ENCODE measurements at places on chromosomes 7 and 10.
A peak's percentile ranks its signal among the peaks of the same experiment; 100 is the strongest.

GRCh38 chr7:102287111-102287980 is 678 bp downstream of the SH2B2 start:
- DNase-seq = peak; percentile 43

GRCh38 chr7:151430391-151431205 is 9.3 kb downstream of the CRYGN start:
- no peak for DNase-seq

DNA sequence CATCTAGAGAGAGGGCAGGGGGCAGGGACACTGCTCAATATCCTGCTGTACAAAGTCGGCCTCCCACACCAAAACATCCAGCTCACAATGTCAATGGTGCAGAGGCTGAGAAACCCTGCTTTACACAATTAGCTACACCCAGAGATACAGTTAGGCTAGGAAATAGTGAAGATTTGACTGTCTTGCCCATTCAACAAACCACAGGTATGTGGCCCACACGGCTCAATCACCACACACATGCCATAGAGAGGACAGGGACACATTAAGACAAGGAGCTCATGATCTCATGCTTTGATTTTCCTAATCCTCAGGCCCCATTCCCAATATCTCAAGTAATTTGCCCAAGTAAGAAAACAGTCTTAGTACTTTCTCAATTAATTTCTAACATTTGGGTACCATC is 110.4 kb downstream of the OSBPL3 start:
- DNase-seq = no peak

DNA sequence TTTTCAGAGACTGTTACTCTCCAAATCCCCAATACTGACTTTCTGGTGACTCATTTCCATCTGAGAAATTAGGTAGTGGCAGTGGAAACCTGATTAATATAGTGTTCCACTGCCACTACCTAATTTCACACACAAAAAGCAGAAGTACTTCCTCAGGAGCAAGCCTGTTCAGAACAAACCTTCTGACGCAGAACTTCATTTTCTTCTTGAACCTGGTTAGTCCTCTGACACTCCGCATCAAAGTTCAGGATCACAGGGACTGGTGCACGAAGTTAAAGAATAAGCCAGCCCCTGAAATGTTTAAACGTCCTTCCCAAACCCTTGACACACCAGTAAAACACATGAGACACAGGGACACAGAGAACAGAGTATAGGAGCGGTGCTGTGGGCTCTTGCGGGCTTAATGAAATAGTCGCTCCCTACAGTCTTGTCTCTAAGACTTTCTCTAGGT is 4.4 kb downstream of the WDR91 start:
- peak; percentile 73 for DNase-seq

- DNase-seq = no peak
Observed at GRCh38 chr7:148819697-148820360, 64.3 kb downstream of the EZH2 start.

GRCh38 chr7:122379491-122379890 is 74.9 kb upstream of the FEZF1 start:
- DNase-seq = no peak

DNA sequence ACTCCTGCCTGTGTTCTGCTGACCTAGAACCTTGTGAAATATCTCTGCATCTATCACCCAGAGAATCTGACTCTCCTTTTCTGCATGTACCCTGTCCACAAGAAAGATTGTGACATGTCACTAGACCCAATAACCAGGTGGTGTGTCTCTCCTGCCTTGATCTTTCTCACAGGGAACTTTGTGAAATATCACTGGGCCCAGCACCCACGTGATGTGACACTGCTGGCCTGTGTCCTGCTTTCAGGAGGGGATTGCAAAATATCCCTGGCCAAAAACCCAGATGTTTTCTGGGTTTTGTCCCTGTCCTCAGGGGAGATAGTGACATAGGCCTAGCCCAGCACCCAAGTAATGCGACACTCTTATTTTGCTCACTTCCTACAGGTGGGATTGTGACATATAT is 10.1 kb upstream of the ZNF107 start:
- DNase-seq = no peak

DNA sequence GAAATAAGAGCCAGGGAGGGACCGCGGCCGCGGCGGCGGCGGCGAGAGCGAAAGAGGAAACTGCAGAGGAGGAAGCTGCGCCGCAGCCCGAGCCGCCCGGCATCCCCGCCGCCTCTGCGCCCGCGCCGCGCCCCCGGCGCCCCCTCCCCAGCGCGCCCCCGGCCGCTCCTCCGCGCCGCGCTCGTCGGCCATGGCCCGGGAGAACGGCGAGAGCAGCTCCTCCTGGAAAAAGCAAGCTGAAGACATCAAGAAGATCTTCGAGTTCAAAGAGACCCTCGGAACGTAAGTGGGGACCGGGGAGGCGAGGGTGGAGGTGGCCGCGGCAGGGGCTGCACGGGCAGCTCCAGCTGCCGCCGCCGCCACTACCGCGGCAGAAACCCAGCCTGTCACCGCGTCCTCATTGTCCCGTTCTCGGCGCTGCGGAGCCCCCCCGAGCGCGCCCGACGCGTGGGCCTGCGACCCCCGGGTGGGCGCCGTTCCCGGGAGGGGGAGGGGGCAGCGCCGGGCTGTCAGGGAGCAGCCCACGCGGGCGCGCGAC is 351 bp downstream of the CAMK1D start:
- DNase-seq = peak; percentile 94

DNA sequence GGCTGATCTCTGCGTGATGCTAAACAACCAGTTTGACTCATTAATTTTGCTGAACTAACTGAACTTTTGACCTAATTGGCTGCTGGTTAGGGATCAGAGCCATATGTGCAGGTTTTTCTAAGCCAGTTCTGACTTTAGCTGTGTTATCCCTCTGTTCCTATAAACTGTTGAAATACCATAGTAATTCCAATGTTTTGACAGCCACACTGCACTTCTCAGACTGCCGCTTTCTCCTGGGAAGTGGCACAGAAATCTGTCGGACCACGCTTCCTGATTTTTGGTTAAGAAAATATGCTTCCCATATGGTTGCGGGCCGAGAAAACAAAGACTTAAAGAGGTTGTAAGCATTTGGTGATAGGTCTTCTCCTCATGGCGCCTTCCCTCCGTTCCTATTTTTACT is 42.3 kb downstream of the TBXAS1 start:
- no peak for DNase-seq

GRCh38 chr7:101537935-101538595 is 91.0 kb downstream of the MYL10 start:
- no peak for DNase-seq

GRCh38 chr7:94632338-94633013 is 23.5 kb downstream of the SGCE start:
- DNase-seq = no peak

GRCh38 chr10:21475393-21475792 is 50.1 kb downstream of the SKIDA1 start:
- no peak for DNase-seq

- no peak for DNase-seq
Observed at GRCh38 chr7:137933270-137934017, 68.4 kb downstream of the CREB3L2 start.

DNA sequence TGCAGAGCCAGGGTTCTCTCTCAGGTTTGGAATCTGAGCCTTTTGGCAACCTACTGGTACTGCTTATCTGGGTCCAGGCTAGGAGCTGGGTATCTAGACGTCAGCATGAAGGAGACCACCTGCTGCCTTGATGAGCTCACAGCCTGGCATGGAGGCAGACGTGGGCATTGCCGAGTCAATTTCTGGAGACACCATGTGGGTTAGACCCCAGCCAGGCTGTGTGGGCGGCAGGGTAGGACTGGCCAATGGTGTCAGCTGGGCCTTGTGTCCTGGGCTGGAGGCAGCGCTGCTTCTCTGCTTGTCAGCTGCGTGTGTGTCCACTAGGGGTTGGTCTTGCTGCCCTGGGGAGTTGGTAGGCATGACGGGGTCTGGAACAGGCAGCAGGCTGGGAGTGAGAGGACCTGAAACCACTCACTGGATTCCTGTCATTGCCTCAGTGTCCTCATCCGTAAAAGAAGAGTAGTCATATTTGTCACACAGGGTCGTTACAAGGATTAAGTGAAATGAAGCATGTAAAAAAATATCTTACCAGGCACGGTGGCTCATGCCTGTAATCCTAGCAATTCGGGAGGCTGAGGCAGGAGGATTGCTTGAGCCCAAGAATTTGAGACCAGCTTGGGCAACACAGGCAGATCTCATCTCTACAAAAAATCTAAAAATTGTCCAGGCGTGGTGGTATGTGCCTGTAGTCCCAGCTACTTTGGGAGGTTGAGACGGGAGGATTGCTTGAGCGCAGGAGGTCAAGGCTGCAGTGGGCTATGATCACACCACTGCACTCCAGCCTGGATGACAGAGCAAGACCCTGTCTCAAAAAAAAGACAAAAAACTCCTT is 31.7 kb upstream of the ANKRD2 start:
- peak; percentile 48 for DNase-seq

DNA sequence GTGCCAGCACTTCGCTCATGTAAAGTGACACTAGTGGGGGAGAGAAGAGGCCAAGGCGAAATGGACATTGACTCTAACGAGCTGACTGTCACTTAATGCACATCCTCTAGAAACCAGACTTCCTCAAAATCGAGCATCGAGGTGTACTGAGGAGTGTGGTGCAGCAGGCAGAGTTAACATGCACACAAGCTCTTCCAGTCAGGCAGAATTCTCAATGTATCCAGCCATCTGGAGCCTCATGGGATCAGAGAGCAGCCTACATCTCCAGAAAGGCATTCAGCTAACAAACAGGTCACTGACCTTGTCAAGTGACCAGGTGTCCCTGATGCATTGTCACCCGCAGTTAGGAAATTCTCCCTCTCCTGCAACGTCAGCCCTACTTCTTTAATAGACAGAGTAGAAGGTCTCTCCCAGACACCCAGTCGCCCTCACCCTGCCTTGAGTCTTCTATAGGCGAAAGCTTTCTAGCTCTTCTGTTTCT is 259.8 kb upstream of the AOAH start:
- no peak for DNase-seq

DNA sequence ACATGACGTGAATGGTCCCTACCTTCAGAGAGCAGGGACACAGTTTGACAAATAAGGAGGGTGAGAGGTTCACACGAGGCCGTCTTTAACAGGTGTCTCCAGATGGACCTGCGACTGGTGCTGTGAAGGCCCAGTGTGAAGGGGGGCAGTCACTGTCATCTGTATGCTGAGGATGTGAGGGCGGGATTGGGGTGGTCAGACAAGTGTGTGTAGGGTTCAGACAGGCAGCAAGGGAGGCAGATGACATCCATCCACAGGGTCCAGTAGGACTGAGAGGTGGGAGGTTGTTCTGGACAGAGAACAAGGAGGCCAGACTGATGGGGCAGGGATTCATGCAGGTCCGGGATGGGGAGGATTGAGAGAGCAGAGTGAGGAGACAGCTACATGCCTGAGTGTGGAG is 232.6 kb upstream of the GPR26 start:
- no peak for DNase-seq

DNA sequence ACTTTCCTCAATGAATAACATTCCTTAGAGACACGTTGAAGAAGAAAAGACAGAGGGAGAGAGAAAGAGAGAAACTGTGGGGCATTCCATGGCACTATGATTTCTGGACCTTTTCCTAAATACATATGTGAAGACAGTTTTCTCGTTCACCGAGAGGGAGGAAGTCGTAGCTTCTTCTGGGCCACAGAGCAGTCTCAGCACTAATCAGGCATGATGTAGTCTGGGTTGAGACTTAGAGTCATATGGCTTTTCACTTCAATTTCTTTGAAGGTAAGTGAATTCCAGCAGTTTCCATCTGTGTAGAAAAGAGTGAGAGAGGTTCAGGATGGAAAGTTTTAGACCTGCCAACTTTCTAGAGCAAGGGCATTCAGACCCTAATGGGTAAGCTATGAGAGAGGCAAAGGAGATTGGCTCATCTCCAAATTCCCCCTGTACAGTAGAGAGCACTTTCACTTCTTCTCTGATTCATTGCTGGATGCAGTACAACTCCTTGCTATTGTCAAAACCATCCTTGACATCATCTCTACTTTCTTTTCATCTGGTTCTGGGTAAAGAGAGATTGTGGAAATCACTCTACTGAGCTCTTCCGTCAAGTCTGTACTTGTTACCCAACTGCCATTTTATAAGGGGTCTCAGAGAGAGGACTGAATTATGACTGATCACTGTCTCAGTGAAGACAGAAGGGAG is 31.5 kb upstream of the OR9A4 start:
- DNase-seq = peak; percentile 58

DNA sequence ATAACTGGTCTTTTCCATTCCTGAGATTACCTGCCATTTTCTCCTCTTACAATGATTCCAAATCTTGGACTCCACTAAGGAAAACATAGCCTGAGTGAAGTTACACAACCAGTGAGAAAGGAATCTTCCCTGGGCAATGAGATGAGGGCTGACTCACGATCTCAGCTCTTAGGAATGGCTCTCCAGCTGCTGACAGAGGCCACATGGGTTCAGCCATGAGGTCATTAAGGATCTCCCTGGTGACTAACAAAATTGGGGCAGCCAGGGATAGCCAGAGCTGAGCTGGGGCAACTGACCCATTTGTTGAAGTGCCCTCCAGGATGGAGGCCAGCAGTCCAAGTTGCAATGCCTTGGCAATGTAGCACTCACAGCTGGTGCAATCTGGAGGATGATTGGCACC is 78.7 kb upstream of the MKLN1 start:
- peak; percentile 74 for DNase-seq

GRCh38 chr10:31792745-31793144 is 135.9 kb downstream of the ARHGAP12 start:
- DNase-seq = no peak

- DNase-seq = no peak
Observed at GRCh38 chr10:103829838-103830465, 25.4 kb downstream of the SH3PXD2A start.

GRCh38 chr10:125778556-125778955 is 2.9 kb upstream of the MMP21 start:
- DNase-seq = no peak

DNA sequence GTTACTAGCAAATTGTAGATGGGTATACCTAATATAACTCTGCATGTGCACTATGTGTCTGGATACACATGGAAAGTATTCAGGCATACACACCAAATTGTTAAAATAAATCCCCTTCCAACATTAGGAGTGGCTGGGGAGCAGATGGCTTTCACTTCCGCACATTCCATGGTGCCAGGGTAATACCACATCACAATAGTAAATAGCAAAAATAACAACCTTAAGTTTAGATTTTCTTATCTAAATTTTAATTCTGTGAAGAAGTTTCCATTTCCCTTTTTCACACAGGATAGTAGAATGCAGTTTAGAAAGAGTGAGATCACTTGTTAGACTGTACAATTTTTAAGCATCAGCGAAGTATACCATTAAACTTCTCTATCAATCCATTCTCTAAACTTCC is 5.8 kb upstream of the ALOX5 start:
- DNase-seq = no peak
